Stimulated activated memory B cell treated with anti-CD40 and anti-IgM and Interleukin-4, amounts not matched to agents 10 μg/mL and 1 μg/mL and 100 μg/mL, for 72 hours (primary cell): ENCODE measurements at places on chromosomes 1 and 21.

GRCh38 chr1:29062157-29062942 lies 61.4 kb downstream of the TMEM200B start:
- ATAC-seq = peak; percentile 51

GRCh38 chr1:169098380-169098779 lies 8.1 kb upstream of the ATP1B1 start:
- no peak for ATAC-seq

DNA sequence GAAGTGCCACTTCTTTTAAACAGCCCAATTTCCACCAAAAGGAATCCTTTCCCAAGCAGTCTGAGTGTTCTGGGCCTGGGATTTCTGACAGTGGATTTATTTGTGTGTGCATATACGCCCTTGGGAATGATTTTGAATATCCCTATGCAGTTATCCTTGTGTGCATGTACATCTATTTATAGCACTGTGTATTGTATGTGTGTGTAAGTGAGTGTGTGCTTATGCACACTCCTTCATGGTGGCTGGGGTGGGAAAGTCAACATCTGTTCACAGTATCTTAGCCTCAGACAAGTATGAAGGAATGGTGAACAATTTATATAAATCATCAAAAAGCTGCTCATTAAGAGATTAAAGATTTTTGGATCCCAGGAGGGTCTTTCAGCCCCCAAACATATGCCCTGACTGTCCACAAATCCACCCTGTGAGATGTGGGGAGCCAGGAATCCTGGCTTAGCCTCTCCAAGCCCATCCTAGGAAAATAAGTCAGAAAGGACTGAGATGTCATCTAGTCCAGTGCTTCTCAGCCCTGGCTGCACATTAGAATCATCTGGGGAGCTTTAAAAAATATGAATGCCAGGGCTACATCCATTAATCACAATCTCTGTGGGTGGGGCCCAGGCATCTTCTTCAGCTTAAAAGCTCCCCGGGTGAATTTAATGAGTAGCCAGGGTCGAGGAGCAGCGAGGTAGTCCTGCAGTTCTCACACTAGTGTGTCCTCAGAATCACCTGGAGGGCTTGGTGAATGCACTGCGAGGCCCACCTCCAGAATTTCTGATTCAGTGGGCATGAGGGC lies 101.4 kb downstream of the PLXNA2 start:
- no peak for ATAC-seq

DNA sequence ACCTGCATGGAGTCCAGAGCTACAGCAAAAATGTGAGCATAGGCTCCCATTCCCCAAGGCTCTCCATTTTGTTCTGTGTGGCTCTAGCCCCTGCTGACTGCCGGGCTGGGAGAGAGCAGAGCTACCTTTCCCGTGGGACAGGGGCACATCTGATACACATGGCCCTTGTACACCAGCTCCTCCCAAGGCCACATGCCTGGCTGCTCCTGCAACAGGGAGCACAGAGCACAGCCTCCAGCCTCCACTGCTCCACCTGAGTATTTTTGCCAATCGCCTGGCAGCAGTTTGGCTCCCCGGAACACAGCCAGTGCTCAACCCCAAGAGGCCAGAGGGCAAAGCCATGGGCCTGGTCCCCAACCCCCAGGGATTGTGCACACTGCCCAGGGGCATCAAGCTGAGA lies 146.5 kb downstream of the CHD1L start:
- ATAC-seq = no peak
